HepG2 (cell line): ENCODE measurements at places on chromosomes 11 and 22. TPM values are rescaled to one million over a fixed set of nuclear protein-coding genes. Genes with fewer than 3 reads are reported as not detected.

DNA sequence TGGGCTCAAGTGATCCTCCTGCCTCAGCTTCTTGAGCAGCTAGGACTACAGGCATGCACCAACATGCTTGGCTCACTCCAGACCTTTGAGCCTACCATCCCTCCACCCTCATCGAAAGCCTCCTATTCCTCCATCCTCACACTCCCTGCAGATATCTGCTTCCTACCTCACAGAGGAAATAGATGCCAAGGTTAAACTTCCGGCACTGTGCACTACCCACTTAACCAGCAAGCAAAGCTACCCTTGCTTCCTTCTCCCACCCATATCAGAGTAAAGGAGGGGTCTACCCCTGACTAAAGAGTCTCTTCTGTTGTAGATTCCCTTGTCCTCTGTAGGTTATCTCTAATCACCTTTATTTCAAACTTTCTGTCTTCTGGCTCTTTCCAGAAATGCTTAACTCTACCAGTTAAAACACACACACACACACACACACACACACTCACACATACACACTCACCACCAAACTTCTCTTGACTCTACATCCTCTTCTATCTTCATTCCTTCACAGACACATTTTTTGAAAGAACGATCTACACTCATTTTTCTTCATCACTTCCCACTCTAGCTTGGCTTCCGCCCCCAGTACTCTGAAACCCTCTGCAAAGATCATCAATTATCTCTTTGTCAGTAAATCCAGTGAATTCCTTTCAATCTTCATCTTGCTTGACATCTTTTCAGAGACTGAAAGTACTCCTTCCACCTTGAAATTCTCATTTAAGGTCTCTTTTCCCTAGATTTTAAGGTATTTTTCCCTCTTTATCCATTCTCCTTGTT is 10.9 kb upstream of the SIK2 start:
- DNase-seq: no peak

GRCh38 chr22:37599153-37599552 is 9.5 kb upstream of the GGA1 start:
- no peak for DNase-seq

DNA sequence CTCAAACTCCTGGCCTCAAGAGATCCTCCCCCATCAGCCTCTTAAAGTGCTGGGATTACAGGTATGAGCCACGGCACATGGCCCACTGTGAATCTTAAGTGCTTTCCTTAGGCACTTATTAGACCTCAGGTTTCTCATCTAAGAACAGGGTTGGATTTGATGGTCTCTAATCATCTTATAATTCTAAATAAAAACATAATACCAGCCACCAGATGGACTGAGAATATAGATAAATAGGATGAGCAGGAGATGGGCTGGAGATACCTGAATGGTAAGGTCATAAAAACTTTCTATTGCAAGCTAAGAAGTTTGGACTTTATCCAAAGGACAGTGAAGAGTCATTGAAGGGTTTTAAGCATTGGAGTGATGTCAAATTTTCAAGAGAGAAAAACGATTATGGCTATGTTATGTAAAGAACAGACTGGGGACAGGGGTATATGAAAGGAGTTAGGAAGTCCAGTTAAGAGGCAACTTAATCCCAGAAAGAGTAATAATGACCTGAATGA is 85.2 kb downstream of the RELT start:
- DNase-seq: no peak

DNA sequence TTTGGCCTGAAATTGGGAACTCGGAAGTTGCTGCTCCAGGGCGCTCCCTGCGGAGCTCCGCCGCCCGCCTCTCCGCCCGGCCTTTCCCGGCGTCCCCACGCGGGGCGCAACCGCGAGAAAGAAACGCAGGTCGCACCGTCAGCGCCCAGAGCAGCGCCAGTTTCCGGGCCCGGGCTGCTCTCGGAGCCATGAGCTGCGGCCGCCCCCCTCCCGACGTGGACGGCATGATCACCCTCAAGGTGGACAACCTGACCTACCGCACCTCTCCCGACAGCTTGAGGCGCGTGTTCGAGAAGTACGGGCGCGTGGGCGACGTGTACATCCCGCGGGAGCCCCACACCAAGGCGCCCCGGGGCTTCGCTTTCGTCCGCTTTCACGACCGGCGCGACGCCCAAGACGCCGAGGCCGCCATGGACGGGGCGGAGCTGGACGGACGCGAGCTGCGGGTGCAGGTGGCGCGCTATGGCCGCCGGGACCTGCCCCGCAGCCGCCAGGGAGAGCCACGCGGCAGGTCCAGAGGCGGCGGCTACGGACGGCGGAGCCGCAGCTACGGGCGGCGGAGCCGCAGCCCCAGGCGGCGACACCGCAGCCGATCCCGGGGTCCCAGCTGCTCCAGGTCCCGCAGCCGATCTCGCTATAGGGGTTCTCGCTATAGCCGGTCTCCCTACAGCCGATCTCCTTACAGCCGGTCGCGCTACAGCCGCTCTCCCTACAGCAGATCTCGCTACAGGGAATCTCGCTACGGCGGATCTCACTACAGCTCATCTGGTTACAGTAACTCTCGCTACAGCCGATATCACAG is 521 bp downstream of the SRSF8 start:
- peak; percentile 57 for DNase-seq

DNA sequence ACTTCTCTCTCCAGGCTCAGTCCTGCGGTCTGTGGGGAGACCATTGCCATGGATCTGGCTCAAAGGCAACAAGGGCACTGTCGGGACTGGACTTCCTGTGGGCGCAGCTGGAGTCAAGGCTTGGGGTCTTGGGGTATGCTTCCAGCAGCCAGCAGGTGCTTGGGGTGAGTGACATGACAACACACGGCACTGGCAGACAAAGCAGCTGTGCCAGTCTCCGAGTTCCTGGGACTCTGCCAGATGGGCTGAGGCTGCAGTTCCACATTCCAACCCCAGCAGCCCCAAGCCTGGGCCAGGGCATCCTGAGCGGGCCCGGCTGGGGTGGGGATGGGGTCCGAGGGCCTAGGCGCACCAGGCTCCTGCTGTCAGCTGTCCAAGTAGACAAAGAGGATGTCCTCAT is 12.3 kb downstream of the GUCD1 start:
- DNase-seq: no peak

GRCh38 chr11:27158456-27159334 is 118.1 kb downstream of the BBOX1 start:
- peak; percentile 69 for DNase-seq

Gene LYVE1
- total RNA-seq: 0.81 and 1.4 TPM in 2 replicates

DNA sequence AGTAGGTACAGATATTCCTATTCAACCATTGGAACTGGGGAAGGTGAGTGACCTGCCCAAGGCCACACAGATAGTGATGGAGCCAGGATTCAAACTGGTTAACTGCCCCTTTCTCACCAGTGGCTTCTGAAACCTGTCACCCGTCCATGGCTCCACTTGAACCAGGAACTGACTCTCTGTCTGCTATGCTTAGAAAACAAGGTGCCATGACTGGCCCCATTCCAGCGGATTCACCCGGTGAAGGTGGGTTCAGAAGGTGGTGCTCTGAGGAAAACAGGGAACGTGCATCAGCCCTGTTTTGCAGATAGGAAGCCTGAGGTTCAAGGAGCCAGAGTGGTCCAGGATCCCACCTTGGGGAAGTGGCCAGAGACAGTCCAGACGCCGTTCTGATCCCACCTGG is 2.6 kb upstream of the PATZ1 start:
- no peak for DNase-seq

GRCh38 chr11:83945976-83946375 is 659.8 kb upstream of the CCDC90B start:
- DNase-seq: no peak

Gene GLB1L3
- total RNA-seq: not detected in 2 replicates

DNA sequence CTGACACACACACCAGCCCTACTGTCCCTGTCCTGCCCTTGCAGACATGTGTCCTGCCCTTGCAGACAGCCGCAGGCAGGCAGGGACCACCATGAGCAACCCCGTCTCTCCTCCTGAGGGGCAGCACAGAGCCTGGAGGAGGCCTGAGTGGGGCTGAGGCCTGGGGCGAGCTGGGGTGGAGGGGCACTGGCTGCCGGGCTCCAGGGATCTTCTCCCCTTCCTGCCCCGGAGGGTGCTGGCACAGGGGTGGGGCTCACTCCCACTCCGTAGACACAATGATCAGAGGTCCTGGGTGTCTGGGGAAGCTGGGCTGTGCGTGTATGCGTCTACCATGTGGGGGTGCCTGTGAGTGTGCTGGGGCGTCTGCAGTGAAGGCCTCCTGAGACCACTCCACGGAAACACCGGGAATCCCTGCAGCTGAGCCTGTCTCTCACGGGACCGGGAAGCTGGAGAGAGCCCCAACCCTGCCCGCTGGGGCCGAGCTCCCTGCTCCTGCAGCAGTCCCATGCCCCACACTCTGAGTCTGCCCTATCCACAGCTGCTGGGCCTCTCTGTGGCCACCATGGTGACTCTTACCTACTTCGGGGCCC is 588 bp downstream of the TSPAN32 start:
- no peak for DNase-seq

GRCh38 chr22:45120931-45121330 is 42.8 kb upstream of the NUP50 start:
- DNase-seq: no peak

Gene ARHGEF17
- total RNA-seq: 5.7 and 10.7 TPM in 2 replicates

DNA sequence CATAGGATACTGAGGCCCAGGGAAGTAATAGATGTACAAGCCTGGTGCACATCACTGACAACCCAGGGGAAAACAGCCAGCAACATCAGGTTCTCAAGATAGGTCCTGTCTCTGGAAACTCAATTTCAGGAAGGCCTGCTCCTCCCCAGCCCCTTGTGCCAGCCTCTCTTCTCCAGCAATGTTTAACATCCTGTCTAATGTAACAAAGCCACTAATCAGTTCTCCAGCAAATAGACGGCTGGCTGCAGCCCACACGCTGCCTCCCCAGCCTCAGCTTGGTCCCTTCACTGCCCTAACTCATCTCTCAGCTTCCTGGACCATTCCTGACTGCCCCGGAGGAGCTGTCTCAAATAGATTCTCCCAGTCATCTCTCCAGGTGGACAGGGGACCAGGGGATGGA is 37.8 kb downstream of the RPL27A start:
- DNase-seq: no peak

Gene UPK3A
- 10.0 and 10.5 TPM in 2 replicates for total RNA-seq

- no peak for DNase-seq
Measured at GRCh38 chr11:65262381-65262680, 569 bp downstream of the POLA2 start.

DNA sequence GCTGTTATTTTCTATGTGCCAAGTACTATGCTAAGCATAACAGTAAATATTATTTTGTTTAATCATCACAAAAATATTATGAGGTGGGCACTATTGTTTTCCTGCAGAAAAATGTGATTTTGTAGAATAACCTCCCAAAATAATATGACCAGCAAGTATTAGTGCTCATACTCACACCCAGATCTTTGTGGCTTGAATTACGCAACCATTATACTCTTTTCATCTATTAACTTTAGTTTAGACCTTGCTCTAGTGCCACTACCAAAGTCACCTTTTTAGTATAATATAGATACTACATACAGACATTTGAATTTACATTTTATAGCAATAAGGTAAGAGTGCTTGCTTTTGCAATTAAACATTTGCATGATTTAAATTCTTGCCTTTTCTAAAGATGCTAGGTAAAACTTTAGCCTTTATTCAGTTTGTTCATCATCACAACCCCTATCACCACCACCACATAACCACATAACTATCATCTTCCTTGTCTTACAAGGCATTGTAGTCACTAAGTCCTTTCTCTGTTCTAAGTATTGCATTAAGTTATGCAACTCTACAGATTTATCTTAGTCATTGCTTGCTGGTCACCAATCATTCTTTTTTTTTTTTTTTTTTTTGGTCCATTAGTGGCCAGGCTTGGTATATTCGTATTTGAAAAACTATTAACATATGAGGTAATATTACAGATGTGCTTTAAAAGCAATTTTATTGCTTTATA is 68.4 kb downstream of the GAS2 start:
- no peak for DNase-seq

Gene C11orf87
- total RNA-seq: not detected in 2 replicates

GRCh38 chr11:15493921-15494620 is 379.3 kb downstream of the INSC start:
- DNase-seq: no peak
